ENCODE measurements at places on chromosomes 1 and 21.

GRCh38 chr1:22388671-22389450 lies 62.8 kb upstream of the ZBTB40 start:
- DNase-seq, result no peak

DNA sequence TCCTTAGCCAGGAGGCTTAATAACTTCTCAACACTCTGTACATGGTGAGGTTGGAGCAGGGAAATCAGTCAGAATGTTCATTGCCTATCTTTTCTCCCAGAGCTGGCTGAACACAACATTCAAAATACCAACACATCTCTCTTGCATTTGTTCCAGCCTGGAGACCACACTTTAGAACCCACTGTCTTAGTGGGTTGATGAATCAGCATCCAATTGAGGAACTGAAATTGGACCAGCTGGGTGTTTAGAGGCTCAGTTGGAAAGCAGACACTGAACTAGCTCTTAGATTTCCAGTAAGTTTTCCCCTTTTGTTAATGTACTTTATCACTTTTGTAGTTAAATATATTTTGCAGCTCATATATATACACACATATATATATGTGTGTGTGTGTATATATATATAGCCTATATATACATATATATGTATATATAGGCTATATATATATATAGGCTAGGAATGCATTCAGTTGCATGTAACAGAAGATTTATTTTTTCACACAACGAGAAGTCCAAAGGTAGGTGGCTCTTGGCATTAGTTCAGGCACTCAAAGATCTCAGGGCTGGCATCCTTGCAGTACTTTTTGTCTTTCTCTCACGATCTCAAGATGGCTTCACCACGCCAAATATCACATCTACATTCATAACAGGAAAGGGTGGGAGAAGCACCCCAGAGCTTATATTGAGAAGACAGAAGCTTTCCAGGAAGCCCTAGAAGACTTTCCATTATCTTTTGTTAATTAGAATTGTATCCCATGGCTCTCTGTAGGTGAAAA lies 35.0 kb upstream of the HUNK start:
- no peak for DNase-seq

DNA sequence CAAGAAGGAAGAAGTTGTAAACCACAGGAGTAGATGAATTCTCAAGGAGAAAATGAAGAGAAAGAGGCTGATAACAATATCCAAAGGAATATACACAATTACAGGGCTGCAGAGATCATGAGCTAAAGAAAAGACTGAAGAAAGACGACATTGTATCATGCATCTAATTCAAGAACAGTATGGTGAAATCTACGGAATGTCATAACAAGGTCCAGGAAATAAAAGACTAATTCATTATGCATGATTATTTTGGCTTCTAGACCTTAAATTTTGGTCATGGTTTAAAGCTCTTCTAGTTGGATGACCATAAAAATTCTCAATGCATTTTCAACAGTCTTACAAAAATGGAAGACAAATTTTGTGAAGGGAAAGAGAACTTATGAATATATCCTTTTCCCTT lies 71.7 kb downstream of the SH3GLB1 start:
- DNase-seq, result no peak

DNA sequence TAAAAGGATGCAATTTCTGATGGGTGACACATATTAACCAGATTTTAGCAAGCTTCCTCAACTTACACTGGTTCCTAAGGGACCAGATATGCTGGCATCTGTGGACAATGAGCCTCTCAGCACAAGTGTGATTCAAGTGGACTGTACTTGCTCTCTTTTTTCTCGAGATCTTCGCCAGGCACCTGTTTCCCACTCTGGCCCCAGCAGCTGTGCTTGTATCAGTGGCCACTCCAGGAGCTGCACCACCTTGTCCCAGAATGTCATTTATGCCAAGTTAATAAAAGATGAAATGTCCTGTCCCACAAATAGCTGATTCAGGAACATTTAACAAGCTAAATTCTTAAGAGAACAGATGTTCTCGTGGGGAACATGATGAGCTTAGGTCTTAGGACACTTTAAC lies 14.6 kb downstream of the C1orf198 start:
- DNase-seq, result no peak

DNA sequence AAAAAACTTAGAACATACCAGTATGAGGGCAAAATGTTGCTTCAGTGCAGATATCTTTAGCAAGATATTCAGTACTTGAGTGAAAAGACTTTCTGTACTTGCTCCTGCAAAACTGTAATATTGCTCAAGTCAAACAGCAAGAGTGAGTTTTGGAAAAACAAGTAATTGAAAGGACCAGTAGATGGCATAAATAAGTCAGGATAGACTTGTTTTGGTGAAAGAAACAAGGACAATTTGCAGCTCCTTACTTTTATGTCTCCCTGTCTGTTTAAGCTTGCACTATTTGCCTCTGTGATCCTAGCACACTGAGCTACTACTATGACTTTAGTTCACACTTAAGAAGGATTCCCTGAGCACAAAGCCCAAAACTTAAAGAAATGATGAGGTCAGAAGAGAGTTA lies 39.1 kb downstream of the IFI44 start:
- DNase-seq, result no peak

- no peak for DNase-seq
These were observed 463 bp upstream of the VAMP3 start for GRCh38 chr1:7770669-7770996.
